CD4-positive, alpha-beta T cell treated with Interferon gamma for 1 hour (primary cell): ENCODE measurements at places on chromosomes 2 and 18.

- DNase-seq, result no peak
Measured at GRCh38 chr2:21740484-21740883, 616.7 kb downstream of the TDRD15 start.

DNA sequence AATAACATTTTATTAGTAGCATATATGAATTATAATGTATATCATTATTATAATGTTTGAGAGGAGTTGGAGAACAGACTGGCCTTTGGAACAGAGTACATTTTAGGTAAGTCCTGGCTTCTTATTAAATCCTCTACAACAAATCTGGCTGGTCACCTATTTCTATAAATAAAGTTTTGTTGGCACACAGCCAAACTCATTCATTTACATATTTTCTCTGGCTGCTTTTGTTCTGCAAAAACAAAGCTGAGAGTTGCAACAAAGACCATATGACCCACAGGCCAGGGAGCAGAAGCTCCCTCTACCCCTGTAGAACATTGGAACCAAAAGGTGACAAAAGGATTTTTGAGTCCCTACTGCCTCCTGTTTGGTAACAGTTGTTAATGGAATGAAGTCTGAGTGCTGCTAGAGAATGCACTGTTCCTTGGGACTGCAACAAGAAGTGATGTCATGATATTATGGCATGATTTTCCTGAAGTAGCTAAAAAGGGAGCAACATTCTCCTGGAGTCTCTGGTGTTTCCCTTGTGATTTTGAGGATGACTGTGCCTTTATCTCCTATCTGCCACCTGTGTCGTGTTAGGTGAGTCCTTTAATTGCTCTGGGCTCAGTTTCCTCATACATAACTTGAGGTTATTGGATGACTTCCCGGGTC lies 22.0 kb upstream of the SP9 start:
- DNase-seq, result no peak

DNA sequence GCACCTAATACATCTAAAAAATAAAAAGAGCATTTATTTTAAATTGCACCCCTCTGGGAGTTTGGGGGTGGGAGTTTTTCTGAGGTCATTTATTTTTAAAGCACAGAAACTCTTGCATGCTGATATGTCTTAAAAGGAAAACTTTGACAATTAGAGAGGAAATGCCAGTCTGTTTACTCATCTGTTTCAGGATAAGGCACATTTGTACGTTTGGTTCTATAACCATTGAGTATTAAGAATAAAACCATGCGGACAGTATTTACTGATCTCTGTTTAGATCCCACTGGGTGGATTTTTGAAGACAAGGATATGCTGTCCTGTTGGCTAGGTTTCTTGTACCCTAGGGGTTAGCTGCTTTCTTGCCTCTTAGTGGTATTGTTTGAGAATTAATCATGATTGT lies 122.9 kb downstream of the TANC1 start:
- DNase-seq, result no peak

DNA sequence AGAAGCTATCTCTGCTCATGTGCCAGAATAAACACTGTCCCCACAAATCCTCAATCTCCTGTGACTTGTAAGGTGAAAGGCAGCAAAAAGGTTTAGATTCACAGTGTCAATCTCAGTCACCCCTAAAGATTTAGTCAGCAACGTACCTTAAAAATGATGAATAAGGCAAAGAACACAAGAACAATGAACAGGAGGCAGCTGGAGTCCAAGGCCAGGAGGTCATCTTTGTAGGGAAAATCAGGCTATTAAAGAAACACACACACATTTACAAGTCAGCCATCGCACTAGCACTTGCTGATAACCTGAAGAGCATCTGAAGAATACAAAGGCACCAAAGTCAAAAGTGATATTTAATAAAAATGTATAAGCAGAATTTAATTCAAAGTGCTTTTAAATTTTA lies 16.6 kb downstream of the LAPTM4A start:
- no peak for DNase-seq

DNA sequence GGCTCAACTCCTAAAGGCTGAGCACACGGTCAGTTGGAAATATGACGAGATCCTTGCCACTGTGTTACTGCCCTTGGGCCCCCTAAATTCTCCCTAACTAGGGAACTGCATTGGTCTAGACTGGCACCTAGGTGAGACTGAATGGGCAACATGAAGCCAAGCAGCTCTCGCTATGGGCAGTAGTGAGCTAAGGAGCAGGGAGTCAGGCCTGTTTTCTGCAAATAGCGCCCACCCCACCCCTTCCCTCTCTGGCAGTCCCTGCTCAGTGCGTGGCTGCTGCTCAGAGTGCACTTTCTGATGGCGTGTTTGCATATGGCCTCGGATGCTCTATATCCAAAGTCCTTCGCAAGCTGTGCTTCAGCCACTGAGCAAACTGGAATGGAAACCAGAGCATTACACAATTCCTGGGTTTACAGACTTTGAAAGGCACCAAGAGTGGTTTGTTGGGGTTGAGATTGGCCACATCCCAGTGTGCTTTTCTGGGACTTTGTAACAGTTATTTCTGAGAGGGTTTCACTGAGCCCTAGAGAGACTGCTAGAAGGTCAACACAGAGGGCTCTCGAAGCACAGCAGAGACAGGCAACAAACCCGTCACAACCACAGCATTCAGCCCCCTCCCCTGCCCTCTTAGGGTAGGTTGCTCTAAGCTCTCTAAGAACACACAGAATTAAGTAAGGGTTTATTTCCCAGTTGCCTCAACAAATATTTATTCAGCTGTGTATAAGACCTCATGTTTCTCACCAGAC lies 419.9 kb downstream of the STK39 start:
- DNase-seq, result no peak

DNA sequence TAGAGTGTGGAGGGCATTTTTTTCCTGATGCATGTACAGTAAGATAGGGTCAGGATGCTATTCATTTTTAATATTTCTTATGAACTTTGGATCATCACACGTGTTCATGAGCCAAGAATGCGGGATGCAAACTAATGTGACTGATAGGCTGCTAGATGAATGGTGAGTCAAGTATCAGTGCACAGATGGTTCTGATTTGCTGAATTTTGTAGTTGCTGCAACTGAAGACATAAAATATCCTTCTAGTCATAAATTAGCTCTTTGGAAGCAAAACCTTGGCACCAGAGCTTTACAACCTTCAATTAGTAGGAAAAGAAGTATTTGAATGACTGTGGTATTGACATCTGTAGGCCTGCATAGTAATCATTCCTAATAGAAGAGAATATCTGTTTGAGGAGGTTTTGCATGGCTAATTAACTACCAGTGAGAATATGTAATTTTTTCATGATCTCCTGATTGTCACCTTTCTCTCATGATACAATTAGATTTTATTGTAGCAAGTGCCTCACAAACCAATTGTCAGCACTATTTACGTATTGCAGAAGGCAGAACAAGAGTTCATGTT lies 94.0 kb downstream of the VRK2 start:
- no peak for DNase-seq

DNA sequence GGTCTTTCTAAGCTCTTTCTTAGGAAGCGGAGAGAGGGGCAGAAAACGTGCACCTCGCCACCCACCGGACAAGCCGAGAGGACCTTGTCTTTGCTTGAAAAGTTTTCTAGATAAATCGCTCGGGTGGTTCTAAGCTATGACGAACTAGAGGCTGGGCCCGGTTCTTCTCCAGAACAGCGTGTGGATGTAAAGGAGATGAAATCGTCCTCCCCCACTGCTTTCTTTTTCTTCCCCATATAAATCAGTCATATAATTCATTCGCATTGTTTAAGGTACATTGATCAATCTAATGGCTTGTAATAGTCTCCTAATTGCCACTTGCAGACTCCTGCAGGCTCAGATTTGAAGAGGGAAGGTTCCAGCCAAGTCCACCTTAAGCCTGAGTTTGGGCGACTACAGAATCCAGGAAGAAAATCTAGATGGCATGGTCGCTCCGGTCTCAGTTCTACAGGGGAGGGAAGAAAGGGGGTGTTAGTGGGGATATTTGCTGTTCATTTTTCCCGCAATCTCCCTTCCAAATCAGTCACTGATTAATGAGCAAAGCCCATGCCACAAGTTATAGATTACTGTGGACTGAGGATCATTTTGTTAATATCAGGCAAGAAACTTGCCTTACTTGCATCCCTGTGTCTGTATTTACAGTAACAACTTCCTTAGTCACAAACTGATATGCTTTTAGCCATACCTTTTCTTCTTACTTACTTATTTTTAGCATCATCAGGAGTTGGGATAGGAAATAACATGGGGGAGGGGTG lies 5.6 kb upstream of the SP9 start:
- DNase-seq, result no peak

- no peak for DNase-seq
Measured at GRCh38 chr2:26685989-26686839, 6.3 kb upstream of the KCNK3 start.

GRCh38 chr2:66569974-66570373 lies 135.0 kb downstream of the MEIS1 start:
- no peak for DNase-seq

- DNase-seq, result no peak
Measured at GRCh38 chr18:58284699-58285448, 240.8 kb downstream of the NEDD4L start.

DNA sequence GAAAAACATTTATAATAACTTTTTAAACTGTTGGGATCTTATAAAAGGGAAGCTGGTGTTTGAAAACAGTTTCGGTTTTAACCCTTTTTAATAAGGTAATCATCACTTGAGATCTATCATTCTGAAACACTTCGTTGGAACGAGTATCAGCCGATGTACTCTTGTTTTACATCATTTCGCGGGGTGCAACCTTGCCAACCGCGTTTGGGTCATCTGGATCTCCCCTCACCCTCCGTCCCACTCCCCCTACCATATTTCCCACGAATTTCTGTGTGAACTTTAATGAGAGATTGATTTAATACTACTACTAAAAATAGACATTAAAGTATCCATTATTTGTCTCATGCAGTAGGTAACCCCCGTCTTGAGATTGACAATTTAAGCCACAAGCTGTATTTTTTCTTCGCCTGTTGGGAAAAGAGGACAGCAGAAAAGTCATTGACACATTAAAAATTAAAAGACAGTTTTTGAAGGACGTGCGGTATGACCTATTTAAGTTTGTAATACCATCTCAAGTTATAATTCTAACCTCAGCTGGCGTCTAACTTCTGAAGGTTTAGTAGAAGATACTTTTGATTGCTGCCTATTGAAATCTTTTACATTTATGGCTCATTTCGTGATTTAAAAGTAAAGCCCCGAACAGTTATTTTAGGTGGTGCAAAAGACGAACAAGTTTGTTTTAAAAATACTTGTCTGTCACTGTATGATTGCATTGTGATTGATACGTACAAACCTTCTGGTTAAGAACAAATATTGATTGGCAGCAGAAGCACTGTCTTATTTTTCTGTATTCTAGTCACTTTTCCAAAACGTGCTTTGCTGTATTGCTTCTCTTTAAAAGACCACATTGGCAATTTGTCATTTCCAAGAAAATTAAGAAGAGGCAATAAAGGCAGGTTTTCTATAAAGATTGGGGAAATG lies 1.5 kb downstream of the CREB1 start:
- no peak for DNase-seq

GRCh38 chr18:77024476-77024875 lies 108.1 kb downstream of the MBP start:
- DNase-seq, result no peak

DNA sequence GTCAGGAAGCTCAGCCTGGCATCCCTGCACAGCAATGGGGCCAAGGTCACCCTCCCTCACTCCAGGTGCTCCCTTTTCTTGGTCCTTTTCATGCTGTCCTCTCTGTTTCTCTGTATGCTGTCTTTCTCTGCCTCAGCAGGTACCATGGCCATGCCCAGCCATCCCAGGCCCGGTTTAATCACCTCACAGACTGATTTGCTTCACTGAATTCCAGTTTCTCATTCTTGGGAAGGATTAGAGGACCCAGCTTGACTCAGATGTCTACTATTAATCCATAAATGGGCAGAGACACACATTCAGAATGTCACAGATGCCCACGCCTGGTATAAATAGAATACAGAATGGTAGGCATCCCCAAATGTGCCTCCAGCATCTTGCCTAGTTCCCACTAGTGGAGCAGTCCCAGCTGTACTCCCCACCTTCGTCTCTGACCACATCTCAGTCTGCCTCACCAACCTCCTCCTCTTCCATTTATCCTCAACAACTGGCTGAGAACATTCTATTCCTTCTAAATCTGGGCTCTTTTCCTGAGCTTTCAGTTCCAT lies 14.2 kb upstream of the L3MBTL4 start:
- no peak for DNase-seq

DNA sequence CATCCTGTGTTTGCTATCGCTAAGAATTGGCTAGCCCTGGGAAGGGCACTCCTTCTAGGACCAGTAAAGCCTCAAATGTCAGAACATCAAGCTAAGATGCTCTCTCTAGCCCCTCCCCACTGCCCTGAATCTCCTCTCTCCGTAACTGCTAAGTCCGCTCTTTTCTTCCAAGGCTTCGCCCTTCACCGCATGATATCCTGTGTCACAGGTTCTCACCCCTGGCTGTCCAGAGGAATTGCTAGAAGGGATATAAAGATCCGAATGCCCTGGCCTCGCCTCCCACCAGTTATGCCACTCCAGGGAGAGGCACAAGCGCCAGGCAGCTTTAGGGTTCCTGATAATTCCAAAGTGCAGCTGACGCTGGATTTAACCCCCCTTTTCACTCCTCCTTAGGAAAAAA lies 17.1 kb upstream of the GPR45 start:
- no peak for DNase-seq

DNA sequence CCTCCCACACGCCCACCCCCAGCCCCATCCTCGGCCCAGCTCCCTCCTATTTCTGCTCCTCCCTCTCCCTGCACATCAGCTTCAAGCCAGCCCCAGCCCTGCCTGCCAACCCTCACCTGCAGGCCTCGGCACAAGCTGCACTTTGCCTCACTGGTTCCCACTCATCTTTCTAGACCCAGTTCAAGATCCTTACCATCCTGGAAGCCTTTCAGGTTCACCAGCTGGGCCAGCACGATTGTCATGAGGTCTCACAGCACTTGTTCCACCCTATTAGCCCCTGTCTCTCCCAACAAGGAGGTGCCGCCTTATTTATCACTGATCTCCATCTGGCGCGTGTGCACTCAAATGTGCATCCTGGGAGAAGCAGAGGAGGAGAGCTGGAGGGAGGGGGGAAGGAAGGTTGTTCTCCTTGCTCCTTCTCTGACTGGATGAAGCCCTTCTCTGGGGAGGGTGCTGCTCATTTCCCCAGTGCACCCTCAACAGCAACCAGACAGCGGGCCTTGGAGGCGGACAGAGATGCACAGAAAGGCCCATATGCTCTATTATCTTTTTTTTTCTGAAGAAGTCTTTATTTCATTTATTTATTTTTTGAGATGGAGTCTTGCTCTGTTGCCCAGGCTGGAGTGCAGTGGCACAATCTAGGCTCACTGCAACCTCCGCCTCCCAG lies 15.5 kb upstream of the BIN1 start:
- DNase-seq, result no peak
